HL-60 (cell line): ENCODE measurements at places on chromosomes 3 and 15.

DNA sequence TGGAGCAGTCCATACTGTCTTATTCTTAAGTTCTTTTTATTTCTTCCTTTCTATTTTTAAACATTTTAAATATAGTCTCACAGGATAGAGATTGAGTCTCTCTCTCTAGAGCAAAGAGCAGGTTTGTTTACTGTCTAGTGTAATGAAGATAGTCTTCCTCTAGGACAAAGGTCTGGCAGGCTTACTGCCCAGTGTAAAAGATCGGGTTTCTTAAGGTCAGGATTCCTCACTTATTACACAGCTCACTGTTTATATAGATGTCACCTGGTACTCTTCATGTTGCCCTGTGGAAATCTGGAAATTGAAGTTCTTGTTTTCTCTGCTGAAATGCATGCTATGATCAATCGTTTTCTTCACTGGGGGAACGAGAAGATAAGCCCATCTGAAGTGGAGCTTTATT is 76.0 kb downstream of the ZBBX start:
- DNase-seq: no peak

DNA sequence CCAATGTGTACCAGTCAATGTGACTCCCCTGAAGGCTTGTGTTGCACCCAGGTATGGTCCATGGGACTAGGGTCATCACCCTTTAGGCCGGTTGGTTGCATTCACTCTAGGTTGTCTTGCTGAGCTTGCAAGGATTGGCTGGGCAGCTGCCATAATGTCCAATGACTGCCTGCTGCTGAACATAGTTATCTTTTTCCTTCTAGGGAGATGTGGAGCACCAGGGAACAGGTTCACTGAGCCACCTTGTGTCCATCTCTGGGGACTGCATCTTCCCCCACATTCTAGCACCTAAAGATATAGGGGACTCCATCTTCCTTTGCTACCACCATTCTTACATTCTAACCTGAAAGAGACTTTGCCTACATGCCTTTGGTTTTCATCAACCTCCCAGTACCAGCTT is 580.4 kb upstream of the TBL1XR1 start:
- peak; percentile 71 for DNase-seq

DNA sequence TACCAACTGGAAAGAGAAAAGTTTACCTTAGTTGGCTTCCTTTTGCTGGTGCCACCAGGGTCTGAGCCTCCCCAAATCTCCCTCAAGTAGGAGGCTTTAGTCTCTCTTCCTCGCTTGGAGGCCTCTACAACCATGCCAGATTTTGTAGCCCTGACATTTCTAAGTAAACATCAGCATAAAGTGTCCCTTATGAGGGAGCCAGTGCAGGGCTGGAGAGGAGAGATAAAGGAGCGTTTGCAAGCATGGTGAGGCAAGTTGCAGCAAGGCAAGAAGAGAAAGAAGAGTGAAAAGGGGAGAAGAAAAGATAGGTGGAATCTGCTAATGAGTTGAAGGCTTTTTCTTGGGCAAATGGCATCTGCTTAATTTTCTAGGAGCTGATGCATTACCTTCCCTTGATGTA is 82.7 kb upstream of the FNDC3B start:
- DNase-seq: no peak

- no peak for DNase-seq
Measured at GRCh38 chr3:149085828-149086231, 503 bp downstream of the HLTF start.

DNA sequence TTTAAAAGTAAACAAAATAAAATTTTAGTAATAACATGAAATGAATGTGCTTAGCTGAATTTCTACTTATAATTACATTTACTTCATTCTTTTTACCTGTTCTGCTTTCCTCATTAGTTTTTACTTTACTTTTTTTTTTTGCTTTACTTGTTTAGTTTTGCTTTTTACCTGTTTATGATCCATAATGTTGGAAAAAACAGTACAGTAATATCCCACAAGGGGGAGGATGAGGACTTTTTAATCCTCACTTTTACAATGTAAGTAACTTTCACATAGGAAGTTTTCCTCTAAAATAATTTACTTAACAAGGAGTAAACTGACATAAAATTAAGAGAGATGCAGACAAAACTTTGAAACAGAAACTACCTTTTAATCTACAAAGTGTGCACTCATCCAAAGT is 268.7 kb downstream of the TBC1D5 start:
- DNase-seq: no peak
